NCI-H1436 (cell line): ENCODE measurements at places on chromosomes 6 and 20.

DNA sequence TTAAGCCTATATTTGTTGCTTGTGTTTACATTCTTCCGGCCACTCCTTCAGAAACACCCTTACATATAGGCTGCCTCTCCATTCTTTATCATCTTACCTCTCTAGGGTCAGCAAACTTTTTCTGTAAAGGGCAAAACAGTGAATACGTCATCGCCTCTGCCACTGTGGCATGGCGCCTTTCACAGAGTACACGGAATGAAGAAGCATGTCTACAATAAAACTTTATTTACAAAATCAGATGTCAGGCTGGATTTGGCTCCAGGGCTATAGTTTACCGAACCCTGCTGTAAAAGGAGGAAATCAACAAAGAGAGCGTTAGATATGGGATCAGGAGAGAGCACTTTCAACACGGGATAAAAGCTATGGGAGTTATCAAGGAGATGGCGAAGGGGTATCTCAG, 9.3 kb upstream of the NCR2 start:
- no peak for DNase-seq

- no peak for DNase-seq
These were observed 60.2 kb downstream of the UBE2V1 start for GRCh38 chr20:50052550-50053361.

- no peak for DNase-seq
These were observed 32.4 kb upstream of the NOP56 start for GRCh38 chr20:2619961-2620595.

- DNase-seq: no peak
These were observed 1067.5 kb upstream of the MAP3K7 start for GRCh38 chr6:91654357-91654756.

DNA sequence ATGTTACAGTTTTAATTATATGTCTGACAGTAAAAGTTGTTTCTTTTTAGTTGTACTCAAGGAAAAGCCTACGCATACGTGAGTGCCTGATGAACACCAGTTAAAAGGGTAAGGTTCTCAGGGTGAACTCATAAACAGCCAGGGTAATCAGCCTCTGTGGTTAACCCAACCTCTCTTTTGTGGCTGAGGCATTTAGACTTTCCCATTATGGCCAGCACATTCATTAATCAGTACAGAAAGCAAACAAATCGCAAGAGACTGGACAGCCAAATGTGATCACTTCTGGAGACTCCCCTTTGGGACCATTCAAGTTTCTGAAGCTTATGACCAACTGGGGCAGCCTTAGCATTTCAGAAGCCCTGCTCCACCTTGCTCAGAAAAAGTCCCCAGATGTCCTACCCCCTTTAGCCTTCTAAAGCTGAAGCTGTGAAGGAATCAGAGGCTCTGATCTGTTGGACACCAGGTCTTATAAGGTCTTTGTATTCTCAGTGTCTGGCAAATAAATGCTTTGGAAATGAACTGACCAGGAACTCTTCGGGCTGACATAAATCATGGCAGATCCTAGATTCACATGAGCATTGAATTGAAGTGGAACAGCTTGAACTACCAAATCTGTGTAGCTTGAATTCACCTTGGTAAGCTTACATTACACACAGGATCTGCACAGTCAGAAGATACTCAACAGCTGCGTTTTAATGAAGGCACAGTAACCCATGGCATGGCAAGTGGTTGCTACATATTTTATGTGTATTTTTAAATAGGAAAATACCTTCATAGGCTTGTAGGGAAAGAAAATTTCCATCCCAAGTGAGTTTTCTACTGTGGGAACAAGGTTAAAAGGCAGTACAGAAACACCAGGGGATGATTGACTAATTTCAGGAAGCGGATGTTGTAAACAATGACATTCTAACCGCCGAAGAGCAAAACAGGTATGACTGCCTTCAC, 18.7 kb downstream of the IL20RA start:
- DNase-seq: no peak

GRCh38 chr6:166626177-166627032, 646 bp downstream of the RPS6KA2 start:
- no peak for DNase-seq

- no peak for DNase-seq
These were observed 363.9 kb downstream of the DHX35 start for GRCh38 chr20:39326050-39326449.

GRCh38 chr6:4928426-4928825, 75.4 kb downstream of the RPP40 start:
- no peak for DNase-seq

- DNase-seq: peak; percentile 14
These were observed 34.8 kb downstream of the BLOC1S5 start for GRCh38 chr6:8029243-8029870.

- no peak for DNase-seq
These were observed 7.4 kb downstream of the CPNE1 start for GRCh38 chr20:35657271-35657670.

DNA sequence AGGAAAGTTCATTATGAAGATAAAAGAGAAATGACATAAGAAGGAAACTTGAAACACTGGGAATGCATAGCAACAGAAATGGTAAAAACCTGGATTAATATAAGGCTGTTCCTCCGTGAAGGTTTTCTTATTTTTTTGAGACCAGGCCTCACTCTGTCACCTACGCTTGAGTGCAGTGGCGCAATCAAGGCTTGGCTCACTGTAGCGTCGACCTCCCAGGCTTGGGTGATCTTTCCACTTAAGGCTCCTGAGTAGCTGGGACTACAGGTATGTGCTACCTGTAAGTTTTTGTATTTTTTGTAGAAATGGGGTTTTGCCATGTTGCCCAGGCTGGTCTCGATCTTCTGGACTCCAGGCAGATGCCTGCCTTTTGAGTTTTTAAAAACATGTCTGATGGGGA, 51.7 kb downstream of the PANK2 start:
- no peak for DNase-seq

DNA sequence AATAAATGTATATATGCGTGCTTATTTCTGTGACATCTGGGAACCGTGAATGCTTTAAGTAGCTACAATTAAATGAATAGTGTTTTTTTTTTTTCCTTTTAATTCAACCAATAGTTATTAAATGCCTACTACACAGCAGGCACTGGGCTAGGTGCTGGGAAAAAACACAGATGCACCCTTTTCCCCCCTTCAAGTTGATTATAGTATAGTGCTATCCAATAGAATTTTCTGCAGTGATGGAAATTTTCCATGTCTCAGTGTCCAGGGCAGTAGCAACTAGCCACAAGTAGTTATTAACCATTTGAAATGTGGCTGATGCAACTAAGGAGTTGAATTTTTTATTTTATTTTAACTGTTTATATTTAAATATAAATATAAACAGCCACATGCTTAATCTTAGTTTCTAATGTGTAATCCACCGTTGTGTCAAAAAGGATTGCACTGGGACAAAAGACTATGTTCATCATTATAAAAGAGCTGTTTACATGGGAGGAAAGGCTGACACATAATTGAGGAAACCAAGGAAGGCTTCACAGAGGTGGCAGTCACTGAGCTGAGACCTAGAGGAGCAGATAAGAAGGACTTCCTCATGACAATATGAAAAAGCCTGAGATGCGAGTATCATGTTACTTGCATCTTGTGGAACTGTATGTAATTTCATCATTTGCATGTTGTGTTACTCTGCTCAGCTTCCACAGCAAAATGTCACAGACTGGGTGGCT, 261.2 kb upstream of the PLCB4 start:
- DNase-seq: no peak

- DNase-seq: no peak
These were observed 6.3 kb upstream of the GJA1 start for GRCh38 chr6:121428872-121429756.

- no peak for DNase-seq
These were observed 88.8 kb downstream of the SASH1 start for GRCh38 chr6:148431413-148431812.

DNA sequence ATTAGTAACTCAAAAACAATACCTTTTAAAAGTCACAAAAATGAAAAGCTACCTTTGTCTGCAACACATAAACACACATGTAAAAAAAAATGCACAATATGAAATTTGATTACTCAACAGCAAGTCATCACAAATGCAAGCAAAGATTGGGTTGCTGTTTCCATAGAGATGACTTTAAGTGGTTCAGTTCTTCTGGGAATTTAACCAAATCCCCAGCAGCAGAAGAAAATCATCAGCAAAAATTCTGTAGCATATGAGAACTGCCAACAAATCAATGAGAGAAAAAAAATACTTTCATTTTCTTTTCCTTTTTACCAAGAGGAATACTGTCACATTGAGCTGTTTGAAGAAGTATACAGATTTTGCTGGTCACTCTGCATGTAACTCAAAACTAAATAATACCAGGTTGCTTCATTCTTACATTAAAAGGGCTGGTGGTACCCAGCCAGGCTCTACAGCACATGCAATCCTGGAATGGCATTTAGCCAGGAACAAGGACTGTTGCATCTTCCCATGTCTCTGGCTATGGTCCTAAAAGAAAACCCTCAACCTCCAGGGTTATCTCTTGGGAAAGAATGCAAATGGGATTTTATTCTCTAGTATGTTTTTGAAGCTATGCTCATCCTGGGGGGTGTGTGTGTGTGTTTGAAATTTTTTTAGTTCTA, 158.3 kb downstream of the OPRM1 start:
- peak; percentile 8 for DNase-seq

DNA sequence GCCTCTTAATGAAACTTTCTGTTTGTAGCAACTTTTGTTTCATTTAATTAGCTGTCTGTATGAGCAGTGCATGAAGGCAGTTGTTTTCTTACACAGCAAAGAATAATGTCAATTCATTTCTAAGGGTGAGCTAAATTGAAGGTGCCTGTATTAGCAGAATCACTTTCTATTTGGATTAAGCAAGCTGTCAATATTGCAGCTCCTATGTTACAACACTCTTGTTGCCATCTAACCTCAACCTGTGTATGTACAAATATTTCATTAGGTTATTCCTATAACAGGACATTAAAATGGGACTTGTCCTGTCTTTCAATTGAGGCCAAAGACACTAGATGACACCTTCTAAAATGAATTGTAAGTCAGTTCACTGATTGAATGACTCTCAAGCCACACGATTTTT, 647.5 kb downstream of the UTRN start:
- no peak for DNase-seq

- DNase-seq: peak; percentile 61
These were observed 86.4 kb upstream of the CLDN20 start for GRCh38 chr6:155177363-155177961.

DNA sequence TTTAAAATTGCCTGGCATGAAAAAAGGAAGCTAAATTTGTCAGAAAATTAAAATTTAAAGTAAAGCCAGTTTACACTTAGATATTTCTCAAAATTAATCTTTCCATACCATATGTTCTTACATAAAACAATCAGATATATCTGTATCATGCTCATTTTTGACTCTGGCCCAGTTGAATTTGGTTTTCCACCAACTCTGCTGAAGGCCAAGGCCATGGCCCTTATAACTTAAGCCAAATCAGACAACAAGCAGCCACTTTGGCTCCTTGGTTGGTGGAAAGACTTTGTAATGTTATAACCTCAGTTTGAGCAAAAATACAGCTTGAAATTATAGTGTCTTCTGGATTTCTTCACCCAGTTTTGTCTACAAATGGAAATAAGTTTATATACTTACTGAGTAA, 97.3 kb downstream of the CENPW start:
- no peak for DNase-seq

GRCh38 chr6:78629154-78629721, 238.1 kb upstream of the IRAK1BP1 start:
- DNase-seq: no peak

DNA sequence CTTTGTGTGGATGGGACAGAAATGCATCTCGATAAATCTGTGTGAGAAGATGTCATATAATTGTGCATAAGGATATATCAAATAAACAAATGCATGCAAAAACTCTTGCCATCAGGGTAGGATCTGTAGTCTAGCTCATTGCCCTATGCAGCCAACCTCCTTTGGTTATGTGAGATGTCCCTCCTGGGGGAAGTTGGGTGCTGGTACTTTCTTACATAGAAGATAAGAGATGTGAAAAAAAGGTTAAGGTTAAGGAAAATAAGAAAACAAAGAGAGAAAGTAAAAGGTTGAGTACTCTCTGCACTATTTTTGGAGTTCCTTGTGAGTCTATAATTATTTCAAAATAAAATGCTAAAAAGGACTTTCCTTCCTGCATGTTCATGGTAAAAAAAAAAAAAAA, 30.4 kb downstream of the ZDHHC14 start:
- DNase-seq: no peak

GRCh38 chr6:95794749-95795148, 217.4 kb downstream of the MANEA start:
- DNase-seq: no peak

- peak; percentile 69 for DNase-seq
These were observed at the start of gene LY6G5C for GRCh38 chr6:31680226-31681134. LY6G5C (minus strand) TSS chr6:31681067; CDS start chr6:31680373, 694 bp downstream.

GRCh38 chr6:28940294-28940857, 16.6 kb upstream of the TRIM27 start:
- peak; percentile 50 for DNase-seq

- DNase-seq: peak; percentile 57
These were observed 454.3 kb downstream of the BTBD3 start for GRCh38 chr20:12371990-12372389.

DNA sequence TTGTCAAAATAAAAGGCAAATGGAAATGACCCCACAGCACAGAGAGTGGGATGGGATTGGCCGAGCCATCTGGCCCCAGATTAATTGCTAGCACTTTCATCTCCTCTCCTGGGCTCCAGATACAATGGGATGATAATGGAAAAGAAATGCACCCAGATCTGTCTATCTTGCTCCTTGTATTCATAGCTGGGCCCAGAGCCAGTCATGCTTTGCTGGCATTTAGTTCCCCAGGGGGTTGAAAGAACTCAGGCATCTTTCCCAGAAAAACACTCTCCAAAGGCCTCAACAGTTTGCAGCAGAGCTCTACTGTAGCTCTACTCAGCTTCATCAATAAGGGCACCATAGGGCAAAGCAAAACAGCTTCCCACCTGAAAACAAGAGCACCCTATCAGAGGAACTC, 116.0 kb upstream of the FOXA2 start:
- DNase-seq: no peak

- DNase-seq: no peak
These were observed 138.2 kb downstream of the UNC5CL start for GRCh38 chr6:40900791-40901190.
